ENCODE measurements at places on chromosomes 3 and 15. TPM values are rescaled to one million over a fixed set of nuclear protein-coding genes. Genes with fewer than 3 reads are reported as not detected.

- peaks cover 11% of the 10 kb centered on the region for H3K4me1 ChIP-seq
- DNase-seq: no peak
- no peak overlapping the region for H3K4me3 ChIP-seq
- no peak overlapping the region for H3K27ac ChIP-seq
- H3K36me3 ChIP-seq: peaks cover 21% of the 10 kb centered on the region
Measured at GRCh38 chr15:98896802-98897732, 110.5 kb downstream of the PGPEP1L start.

GRCh38 chr3:137062250-137062649, 104.5 kb downstream of the IL20RB start:
- H3K4me1 ChIP-seq: no peaks in the 10 kb centered on the region
- no peak for DNase-seq
- H3K36me3 ChIP-seq: no peaks in the 10 kb centered on the region
- no peak overlapping the region for H3K4me3 ChIP-seq
- H3K27ac ChIP-seq: no peak overlapping the region
- peaks cover 4% of the 10 kb centered on the region for H3K27me3 ChIP-seq

Gene MYL3
- total RNA-seq: not detected

DNA sequence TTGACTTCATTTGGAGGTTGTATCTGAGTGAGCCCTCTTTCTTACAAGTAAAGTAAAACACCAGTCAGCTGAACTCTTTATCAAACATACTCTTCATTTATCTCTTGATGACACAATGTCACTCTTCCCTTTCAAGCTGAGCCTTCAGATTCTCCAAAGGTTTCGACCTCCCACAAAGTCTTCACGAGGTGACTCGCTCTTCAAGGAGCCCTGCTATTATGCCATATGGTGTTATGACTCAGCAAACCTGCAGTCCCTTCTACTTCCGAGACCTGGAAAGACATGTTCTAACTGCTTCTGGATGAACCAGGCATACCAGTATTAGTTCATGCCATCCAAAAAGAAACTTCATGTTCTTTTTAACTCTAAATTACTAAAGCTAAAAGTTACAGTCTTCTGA, 23.1 kb downstream of the AADAC start:
- H3K27me3 ChIP-seq: peaks cover 46% of the 10 kb centered on the region
- H3K4me1 ChIP-seq: peaks cover 2% of the 10 kb centered on the region
- no peak overlapping the region for H3K27ac ChIP-seq
- no peaks in the 10 kb centered on the region for H3K36me3 ChIP-seq
- no peak overlapping the region for H3K4me3 ChIP-seq
- DNase-seq: no peak

Gene ZIC1
- not detected for total RNA-seq

Gene RPSA
- total RNA-seq: 2,053 TPM

All from activated T-helper 2 cell treated with anti-CD3 and anti-CD28 coated beads, Interferon-gamma antibody, Interleukin-2, Interleukin-4, amounts not matched to agents 10 μg/mL and 5 μg/mL and 100 μg/mL, durations not matched to agents 14 hours and 24 hours and 36 hours (primary cell).